ENCODE measurements at places on chromosomes 11 and 22.

- no peak for DNase-seq
Measured at GRCh38 chr22:35660291-35661127, 12.3 kb downstream of the APOL6 start.

GRCh38 chr11:130071211-130071712, 1.6 kb downstream of the APLP2 start:
- DNase-seq, result no peak

DNA sequence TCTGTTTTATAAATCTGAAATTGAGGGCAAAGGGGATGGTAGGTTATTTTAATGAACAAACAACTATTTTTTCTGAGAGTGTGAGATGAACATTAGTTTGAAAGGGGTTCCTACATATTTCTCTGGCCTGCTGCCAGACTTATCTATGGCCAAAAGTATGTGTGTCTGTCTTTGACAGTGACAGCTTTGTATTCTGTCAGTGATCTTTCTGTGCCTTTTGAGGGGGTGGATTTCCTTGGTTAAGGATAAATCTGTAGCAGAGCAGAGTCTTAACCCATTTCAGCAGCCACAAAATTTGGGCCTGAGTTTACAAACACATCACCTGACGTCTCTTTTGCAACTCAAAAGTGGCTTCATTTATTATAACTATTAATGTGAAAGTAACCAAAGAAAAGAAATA, 30.9 kb downstream of the ZFTA start:
- no peak for DNase-seq

- DNase-seq, result no peak
Measured at GRCh38 chr11:130202818-130203689, 43.5 kb downstream of the ST14 start.

DNA sequence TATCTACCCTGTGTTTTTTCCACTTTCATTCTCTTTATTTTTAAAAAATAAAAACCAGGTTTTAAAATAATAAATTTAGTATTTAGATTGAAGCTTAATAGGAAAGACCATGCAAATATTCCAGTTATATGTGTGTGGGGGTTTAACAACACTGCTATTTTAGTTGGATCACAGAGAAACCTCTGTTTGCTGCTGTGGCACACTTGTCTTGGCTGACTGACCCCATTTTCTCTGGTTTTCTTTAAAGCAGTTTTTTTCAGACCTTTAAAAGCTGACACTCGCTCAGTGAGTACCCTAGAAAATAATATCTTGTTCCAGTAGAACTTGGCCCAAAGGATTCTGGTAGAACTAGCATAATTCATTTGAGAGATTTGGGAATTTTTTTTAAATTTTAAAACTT, 31.6 kb downstream of the ACER3 start:
- DNase-seq, result no peak

DNA sequence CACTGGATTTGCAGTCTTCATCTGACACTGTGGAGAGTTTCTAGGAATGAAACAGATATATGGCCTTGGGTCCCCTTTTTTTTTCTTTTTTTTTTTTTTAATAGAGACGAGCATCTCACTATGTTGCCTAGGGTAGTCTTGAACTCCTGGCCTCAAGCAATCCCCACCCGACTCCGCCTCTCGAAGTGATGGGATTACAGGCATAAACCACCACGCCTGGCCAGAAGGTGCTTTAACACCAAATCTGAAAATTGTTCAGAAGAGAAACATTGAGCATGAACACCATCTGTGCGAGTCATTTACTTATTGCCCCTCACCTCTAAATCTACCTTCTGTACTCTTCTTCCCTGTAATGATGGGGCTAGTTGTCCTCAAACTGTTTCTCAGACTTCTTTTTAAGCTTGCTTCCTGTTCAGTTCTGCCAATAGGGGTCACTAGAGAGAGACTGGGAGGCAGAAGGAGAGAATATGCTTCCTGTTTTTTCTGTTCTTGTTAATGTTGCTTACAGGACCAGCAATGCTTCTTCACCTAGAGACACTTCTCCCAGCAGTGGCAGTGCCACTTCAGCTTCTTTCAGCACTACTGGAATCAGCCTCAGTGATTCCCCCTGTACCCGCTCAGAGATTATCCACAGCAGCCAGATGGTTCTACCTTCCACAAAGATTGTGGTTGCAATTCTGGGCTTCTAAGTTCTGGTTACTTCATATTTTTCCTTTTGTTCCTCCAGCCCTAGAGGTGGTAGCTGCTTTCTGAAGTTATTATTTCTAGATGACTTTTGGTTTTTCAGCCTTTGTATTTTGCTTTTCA, 20.8 kb upstream of the ZBED5 start:
- peak; percentile 58 for DNase-seq

- DNase-seq, result no peak
Measured at GRCh38 chr11:94107363-94107762, 21.3 kb upstream of the PANX1 start.

DNA sequence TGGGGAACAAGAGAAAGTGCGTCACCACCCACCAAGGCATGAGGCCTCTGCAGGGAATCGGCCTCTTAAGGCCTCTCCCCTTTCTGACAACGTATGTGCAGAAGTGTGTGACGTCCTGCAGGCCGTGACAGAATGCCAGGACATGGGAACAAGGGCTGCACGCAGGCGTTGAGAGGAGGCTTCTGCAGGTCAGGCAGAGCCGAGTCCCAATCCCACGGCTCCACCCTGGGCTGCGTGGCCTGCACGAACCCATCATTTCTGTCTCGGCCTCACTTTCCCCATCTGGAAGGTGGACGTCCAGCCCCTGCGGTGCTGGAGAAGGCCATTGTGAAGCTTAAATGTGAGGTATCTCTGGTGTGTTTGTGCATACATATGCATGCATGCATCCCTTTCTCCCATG, 61.8 kb downstream of the SHANK2 start:
- no peak for DNase-seq

GRCh38 chr11:77411137-77411707, 62.7 kb downstream of the PAK1 start:
- DNase-seq, result peak; percentile 13
